Cerebellum (tissue), 4 donors: ENCODE measurements at places on chromosomes 1 and 21. TPM values are rescaled to one million over a fixed set of nuclear protein-coding genes. Genes with fewer than 3 reads are reported as not detected.

DNA sequence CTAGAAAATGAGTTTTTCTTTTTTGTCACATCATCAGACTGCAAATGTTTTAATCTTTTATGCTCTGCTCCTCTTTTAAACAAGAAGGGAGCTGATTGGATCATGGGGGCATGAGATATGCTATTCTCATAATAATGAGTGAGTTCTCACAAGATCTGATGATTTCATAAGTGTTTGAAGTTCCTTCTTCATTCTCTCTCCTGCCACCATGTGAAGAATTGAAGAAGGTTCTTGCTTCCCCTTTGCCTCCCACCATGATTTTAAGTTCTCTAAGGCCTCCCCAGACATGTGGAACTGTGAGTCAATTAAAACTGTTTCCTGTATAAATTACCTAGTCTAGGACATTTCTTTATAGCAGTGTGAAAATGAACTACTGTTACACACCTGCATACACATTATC lies 218.2 kb downstream of the NRIP1 start:
- DNase-seq, result no peak

- no peak for DNase-seq
Observed at GRCh38 chr1:51906306-51907078, 28.0 kb upstream of the NRDC start.

DNA sequence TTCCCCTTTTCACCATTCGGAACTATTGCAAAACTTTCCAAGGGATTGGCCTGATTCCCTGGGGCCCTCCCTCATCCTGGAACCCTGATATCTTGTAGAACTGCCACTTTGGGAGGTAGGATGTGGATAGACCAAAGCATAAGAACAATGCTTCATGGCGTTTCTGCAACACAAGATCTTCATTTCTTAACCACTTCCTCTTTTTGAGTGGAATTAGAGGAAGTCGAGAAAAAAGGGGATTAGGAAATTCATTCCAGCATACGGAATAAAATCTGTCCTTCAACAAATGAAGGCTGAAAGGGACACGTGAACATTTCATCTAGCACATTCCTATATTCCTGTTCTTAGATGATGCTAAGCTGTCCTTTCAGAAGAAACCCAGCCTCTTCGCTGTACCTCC lies 149.3 kb downstream of the HUNK start:
- DNase-seq, result no peak

DNA sequence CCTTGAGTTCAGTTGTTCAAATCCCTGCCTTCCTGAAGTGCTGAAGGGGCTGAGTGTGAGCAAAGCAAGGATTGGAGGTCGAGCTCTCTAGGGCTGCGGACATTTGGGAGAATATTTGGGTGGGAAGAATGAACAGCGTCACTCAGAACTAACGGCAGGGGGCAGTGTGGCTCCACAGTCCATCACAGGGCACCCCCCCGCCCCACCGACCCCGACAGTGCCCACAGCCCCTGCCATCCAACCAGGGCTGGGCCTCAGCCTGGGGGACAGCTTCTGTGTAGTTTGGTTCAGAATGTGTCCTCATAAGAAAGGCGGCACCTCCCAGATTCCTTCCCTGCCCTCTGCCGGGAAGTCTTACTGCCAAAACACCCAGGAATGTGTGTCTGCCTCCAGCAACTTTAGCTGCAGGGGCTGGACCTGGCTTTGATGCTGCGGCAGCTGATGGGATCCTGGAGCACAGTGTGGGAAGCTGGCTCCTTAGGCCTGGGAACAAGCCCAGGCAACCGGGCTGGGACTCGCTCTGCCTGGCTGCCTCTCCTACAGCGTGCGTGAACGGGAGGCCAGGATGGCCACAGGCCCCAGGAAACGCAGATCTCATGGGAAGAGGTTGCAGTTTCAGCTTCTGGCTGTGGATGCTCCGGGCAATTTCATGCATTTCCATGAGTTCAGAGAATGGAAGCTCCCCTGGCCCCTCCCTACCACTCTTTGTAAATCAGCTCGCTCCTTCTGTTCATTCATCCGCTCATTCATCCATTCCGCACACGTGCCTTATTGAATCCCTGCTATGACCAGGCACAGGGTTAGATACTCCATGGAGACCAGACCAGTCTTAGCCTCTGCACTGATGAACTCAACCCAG lies 104.9 kb upstream of the TMPRSS2 start:
- DNase-seq, result peak; percentile 44

DNA sequence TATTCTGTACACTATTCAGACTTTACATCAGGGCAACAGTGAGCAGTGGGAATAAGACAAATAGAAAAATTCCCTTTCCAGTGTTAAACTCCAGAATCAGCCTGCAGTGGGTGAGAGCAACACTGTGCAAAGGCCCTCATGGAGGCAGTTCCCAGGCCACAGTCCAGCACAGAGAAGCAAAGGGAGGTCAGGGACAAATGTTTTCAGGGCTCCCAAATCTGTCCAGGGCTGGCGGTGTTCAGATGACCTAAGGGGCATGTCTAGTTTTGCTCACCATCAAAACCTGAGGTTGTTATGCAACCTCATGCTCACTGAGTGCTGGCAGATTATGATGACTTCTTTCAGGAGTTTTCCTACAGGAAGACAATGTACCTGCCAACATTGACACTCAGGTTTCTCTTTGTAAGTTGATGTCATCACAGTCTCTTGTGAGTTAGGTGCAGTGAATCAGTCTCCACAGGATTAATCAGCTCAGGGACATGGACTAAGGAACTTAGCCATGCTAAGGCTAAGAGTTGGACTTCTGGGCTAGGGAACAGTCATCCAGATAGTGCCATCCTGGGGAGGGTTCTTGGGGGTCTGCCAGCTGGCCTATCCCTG lies 3.6 kb upstream of the LCE5A start:
- no peak for DNase-seq

Gene CD247
- 0.82 TPM for total RNA-seq

Gene CCDC30
- 22.2 TPM for total RNA-seq
